Spinal cord (tissue), 10 donors: ENCODE measurements at places on chromosomes 4 and X.

- DNase-seq = peak; percentile 9
These were observed 36.4 kb downstream of the HTRA3 start for GRCh38 chr4:8305851-8306471.

GRCh38 chrX:74111245-74111644 is 192.7 kb upstream of the ZCCHC13 start:
- DNase-seq = no peak

- no peak for DNase-seq
These were observed 160.1 kb upstream of the LDB2 start for GRCh38 chr4:17058536-17058915.

- no peak for DNase-seq
These were observed 1371.4 kb downstream of the ADGRL3 start for GRCh38 chr4:62571494-62571893.

DNA sequence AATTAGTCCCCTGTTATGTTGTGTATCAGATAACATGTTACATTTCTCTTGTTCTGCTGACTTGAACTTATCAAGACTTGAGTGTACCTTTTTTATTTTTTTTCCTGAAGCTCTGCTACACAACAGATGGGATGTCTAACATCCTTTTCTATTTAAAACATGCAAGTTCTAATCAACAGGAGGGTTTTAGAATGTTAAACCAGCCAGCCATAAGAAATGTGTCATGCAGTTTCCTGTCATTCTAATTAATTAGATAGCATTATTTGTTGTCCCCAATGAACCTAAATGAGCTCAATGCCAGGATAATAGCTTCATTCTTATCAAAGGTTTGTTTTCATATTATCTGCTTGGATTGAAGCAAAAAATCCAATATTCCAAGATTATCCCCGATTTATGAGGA is 958.2 kb downstream of the PCDH7 start:
- DNase-seq = peak; percentile 67
